T-helper 17 cell (primary cell): ENCODE measurements at places on chromosomes 1 and 21.
A peak's percentile ranks its signal among the peaks of the same experiment; 100 is the strongest.

- DNase-seq: no peak
Measured at GRCh38 chr1:208085655-208086515, 158.3 kb downstream of the PLXNA2 start.

DNA sequence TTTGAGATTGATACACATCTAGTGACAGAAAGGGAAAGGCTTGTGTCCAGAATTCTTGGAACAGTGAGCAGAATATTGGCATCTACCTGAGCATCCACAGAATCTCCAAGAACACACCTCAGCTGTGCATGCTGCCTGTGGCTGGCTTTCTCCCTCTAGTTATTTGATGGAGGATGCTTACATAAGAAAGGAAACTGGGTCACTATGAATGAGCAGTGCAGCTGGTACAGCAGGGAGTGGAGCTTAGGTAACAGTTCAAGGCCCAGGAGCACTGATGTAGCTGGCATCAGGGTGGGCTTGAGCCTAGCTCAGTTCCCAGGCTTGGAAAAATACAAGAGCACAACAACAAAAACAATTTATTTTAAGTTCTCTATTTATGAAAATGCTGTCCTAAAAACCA lies 26.3 kb downstream of the RGS8 start:
- DNase-seq: no peak

DNA sequence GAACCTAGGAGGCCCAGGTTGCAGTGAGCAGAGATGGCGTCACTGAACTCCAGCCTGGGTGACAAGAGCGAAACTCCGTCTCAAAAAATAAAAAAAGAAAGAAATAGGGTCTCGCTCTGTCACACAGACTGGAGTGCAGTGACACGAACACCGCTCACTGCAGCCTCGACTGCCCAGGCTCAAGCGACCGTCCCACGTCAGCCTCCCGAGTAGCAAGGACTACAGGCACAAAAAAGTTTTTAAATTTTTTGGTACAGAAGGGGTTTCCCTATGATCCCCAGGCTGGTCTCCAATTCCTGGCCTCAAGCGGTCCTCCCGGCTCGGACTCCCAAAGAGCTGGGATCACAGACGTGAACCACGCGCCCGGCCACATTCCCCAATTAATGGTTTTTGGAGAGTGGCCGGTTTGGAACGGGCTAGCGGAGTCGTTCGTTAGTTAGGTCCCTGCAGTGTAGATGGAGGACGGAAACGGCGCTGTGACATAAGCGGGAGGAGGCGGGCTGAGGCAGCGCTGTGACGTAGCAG lies 611 bp upstream of the GUK1 start:
- no peak for DNase-seq

DNA sequence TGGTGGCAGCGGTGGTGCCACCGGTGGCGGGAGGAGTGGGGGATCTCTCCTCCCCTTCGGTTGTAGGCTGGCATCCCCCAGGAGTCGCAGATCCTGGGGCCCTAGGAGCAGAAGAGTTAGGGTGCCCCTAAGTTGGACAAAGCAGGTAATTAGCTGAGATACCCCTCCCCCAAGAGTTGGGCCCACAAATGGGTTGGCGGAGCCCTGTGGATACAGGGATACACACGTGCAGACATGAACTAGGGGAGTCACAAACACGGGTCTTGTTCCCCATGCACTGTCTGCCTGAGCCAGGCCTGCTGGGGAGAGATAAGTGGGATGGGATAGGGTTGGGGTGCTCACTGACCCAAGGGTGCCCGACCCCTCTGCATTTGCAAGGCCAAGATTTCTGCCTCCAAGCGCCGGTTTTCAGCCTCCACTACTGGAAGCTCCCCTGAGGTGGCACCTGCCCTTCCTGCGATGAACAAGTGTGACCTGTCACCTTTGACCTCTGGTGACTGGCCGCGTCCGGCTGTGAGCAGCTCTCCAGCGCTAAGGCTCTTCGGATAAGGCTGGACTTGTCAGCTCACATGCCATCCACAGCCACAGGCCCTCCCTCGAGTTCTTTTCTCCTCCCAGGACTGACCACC lies 1.8 kb downstream of the CCDC17 start:
- no peak for DNase-seq

- no peak for DNase-seq
Measured at GRCh38 chr1:90773812-90774211, 56.7 kb upstream of the BARHL2 start.

- DNase-seq: no peak
Measured at GRCh38 chr1:245686006-245686405, 531.2 kb downstream of the KIF26B start.

- DNase-seq: no peak
Measured at GRCh38 chr1:14654554-14654953, 56.1 kb downstream of the KAZN start.

GRCh38 chr1:226611301-226611700 lies 62.7 kb downstream of the STUM start:
- no peak for DNase-seq

GRCh38 chr1:63924600-63924999 lies 150.8 kb downstream of the ROR1 start:
- DNase-seq: no peak

GRCh38 chr1:78665809-78666208 lies 16.2 kb downstream of the IFI44 start:
- DNase-seq: no peak

- no peak for DNase-seq
Measured at GRCh38 chr1:25650289-25650576, 33.6 kb downstream of the MAN1C1 start.

DNA sequence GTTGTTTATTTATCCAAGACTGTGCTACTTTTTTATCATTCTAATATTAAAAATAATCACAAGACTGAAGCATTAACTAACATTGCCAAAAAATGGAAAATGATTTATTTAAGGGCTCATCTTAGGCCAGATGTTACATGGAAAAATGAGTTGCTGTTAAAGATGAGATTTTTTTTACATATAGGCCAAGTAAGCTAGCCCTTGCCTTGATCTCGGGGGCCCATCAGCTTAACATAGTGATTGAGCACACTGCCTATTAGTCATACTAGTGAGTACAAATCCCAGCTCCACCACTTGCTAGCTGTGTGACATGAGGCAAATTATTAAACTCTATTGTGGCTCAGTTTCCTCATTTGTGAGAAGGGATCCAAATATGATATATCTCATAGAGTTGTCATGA lies 275.9 kb upstream of the SNX7 start:
- no peak for DNase-seq

DNA sequence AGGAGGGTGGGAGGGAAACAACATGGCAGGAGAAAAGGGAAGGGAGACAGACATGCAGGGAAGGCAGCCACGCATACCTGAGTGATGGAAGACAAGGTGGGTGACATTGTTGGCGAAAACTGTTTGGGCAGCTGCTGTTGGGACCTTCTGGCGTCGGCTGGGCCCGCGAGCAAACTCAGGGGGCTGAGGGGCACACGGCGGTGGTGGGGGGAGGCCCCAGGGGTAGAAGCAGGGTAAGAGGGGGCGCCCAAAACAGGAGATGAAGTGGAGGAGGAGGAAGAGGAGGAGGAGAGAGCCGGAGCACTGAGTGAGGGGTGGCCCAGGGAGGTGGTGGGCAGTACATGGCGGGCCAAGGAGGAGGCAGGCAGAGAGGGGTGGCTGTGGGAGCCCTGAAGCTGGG lies 4.7 kb upstream of the DENND4B start:
- no peak for DNase-seq

- DNase-seq: no peak
Measured at GRCh38 chr1:68497358-68497698, 446 bp upstream of the DEPDC1 start.

DNA sequence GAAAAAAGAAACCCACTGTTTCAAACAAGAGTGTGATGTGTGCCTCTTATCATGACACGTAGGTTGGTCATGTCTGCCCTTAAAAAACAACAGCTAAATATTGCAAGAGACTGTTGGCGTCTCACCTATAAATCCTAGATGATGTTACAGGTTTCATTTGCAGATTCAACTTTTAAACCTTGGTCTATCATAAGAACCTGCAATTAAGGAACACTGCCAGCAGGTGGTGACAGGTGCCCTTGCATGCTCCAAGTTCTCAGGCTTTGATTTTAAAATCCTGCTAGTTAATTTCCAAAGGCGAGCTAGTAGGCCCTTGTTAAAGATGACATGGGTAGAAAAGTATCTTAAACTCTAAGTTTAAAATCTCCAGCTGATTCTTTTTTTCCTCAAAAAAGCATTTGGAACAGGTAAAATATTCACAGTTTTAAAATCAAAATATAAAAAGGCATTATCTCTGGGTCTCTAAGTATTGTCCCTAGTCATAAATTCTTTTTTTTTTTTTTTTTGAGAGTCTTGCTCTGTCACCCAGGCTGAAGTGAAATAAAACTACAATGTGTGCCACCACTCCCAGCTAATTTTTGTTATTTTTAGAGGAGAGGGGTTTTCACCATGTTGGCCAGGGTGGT lies 39.1 kb downstream of the CLSTN1 start:
- peak; percentile 31 for DNase-seq

GRCh38 chr21:41307219-41307618 lies 9.4 kb upstream of the FAM3B start:
- no peak for DNase-seq

- no peak for DNase-seq
Measured at GRCh38 chr1:43975249-43975961, 645 bp downstream of the ATP6V0B start.

DNA sequence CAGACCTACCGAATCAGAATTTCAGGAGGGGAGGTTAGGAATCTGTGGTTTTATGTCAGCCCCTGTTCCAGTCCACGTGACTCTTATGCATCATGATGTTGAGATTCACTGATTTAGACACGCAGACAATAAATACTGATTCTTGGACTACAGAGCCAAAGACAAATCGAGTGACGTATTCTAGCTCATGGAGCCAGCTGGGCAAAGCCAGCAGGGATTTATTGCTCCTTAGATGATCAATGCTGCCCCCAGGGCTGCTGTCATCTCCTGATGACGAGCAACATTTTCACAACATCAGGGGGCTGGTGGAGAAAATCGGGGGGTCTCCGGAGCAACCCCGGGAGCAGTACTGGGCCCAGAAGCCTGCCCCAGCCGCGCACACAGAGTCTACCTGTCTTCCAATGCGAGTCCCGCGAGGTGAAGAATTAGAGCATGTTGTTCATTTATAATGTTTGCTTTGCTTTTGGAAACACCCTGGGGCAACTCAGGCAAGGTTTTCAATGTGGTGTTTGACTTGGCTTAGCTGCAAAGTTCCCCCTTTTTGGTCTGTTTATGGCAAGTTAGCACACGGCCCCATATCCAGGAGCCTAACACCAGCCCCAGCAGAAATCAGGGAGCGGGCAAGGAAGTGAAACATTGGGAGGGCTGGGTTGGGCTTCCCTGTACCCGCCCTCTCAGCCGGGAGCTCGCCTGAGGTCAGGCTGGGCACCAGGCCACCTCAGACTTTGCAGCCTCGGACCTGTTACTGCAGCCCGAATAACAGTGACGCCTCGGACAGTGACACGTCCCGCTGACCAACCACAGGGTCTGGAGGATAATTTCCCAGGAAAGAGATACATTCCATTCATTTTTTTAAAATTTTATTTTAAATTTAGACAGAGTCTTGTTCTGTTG lies 19.9 kb upstream of the CLDN14 start:
- DNase-seq: no peak

GRCh38 chr1:86965012-86965826 lies 50.8 kb downstream of the HS2ST1 start:
- no peak for DNase-seq

DNA sequence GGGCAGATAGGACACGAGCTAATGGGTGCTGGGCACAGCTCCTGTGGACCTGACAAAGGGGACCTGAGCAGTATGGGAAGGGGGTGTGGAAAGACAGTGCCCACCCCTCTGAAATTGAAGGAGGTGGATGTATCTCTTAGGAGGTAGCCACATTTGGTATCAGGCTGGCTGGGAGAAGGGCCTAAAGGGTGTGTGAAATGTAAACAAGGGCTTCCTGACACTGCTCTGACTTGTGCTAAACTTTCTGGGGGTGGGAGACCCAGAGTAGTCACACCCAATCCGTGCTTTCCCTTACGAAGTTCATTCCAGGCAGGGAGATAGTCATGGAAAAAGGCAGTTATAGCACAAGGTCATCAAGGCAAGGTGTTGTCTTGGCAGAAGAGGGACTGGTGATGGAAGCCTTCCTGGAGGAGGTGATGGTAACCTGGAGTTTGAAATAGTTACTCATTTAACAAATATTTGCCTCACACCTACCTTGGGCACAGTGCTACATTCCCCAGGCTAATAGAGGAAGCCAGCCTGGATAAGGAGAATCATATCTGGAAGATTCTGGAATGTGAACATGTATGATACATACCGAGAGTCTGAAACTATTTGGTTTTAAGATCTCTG lies 5.3 kb upstream of the CCDC24 start:
- no peak for DNase-seq

DNA sequence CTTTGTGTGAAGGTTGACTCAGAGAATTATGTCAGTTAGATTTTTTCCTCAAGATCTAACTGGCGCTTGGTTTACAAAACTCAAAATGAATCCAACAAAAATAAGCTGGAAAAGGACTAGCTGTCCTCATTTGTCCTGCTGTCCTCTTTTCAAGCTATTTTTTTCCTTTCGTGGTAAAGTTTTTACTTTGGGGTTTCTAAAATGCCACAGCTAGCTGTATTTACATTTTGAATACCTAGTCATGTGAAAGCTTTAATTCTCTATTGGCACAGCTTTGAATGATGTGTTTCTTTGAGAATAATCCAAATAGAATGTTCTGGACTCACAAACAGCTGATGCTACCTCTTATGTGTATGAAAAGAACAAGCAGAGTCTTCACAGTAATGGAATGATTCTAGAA lies 673.6 kb upstream of the NR5A2 start:
- DNase-seq: no peak

DNA sequence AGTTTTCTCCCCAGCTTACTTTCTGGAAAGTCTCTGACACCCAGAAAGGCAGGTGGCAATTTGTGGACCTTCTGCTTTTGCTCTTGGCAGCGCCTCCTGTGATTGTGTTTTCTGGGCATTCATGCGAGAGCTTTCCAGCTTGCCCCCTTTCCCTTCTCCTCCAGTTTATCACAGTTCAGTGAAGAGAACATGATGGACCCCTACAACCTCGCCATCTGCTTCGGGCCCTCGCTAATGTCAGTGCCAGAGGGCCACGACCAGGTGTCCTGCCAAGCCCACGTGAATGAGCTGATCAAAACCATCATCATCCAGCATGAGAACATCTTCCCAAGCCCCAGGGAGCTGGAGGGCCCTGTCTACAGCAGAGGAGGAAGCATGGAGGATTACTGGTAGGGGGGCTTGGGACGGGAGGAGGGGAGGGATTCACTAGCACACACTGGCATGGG lies 24.3 kb upstream of the IKBKE start:
- no peak for DNase-seq
